A549 treated with Mapracorat at 1 μM for 4 hours (cell line): ENCODE measurements at places on chromosomes 5 and 9. TPM values are rescaled to one million over a fixed set of nuclear protein-coding genes. Genes with fewer than 3 reads are reported as not detected.

Gene IER5L
- 22.8 to 51.5 TPM (median 47.4 TPM) in 5 replicates for total RNA-seq

Gene PCDHA5
- 0.64 to 0.87 TPM (median 0.77 TPM) in 5 replicates for total RNA-seq

Gene FGF1
- 0.16 to 0.95 TPM (median 0.25 TPM) in 5 replicates for total RNA-seq

Gene SPINK1
- total RNA-seq, result 0.43 to 1.9 TPM (median 1.4 TPM) in 4 of 5 replicates, not detected in the other

Gene PSMD5
- 27.4 to 30.4 TPM (median 29.8 TPM) in 5 replicates for total RNA-seq

Gene GFRA3
- total RNA-seq, result 0.18 TPM in 1 of 5 replicates, not detected in the others

Gene ERCC6L2
- total RNA-seq, result 8.9 to 10.6 TPM (median 10.5 TPM) in 5 replicates

Gene GRM6
- total RNA-seq, result not detected in 5 replicates

Gene LCN1
- total RNA-seq, result not detected in 5 replicates

Gene PCDHGA4
- 0.07 to 0.22 TPM (median 0.12 TPM) in 5 replicates for total RNA-seq

Gene C6
- not detected in 5 replicates for total RNA-seq

Gene FBLL1
- 0.08 to 0.25 TPM (median 0.10 TPM) in 3 of 5 replicates, not detected in the others for total RNA-seq

Gene OTULINL
- total RNA-seq, result 14.1 to 20.7 TPM (median 18.5 TPM) in 5 replicates
